ENCODE measurements at places on chromosomes 12 and 14.

GRCh38 chr12:1050059-1050707 is 59.2 kb downstream of the ERC1 start:
- DNase-seq = no peak

- no peak for DNase-seq
Measured at GRCh38 chr14:79404874-79405511, 806.3 kb downstream of the DIO2 start.

DNA sequence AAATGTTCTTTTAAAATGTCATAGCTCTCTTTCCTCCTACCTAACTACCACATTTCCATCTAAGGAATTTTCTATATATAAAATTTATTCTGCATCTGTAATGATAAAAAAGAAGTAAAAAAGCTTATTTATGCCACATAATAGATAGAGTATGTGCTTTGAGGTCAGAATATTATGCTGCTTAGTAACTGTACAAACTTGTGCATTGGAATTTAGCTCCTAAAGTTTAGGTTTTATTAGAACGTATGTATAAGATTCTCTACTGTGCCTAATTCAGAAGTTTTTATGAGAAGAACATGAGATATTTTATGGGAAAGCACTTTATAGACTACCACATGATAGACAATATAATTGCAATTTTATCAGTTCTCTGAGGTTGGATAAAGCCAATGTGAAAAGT is 384.6 kb downstream of the SLC16A7 start:
- no peak for DNase-seq

DNA sequence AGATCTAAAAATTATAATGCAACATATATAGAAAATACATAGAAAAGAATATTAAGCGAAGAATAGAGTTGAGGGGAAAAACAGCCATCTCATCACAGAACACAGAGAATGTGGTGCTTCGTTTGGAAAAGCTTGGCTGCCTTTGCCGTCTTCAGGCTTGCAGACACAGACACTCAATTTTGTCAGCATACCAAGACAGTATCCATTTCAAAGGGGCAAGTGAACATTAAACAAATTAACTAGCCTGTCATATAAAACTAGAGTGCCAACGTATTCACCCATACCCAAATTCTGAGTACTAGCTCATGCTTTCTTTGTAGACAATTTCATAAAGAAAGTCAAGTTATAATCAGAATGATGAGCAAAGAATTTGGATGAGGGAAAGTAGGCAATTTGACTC is 40.5 kb downstream of the DMAC2L start:
- DNase-seq = no peak

GRCh38 chr12:39935275-39935674 is 170.6 kb downstream of the SLC2A13 start:
- DNase-seq = no peak

DNA sequence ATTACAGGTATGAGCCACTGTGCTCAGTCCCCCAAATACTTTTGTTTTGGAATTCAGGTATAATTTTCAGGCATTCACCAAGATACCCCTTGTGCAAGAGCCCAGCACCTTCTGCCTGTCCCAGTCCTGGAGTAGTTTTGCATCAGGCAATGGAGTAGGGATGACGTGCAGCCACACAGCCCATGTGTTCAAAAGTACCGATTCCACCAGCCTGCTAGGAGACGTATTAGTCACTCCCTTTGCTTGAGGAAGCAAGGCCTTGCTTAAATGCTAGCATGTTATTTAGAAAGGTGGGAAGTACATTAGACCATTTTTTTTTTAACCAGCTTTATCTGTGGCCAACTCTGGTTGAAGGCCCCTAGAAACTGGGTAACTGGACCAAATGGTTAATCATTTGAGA is 15.0 kb upstream of the GALNT16 start:
- no peak for DNase-seq

DNA sequence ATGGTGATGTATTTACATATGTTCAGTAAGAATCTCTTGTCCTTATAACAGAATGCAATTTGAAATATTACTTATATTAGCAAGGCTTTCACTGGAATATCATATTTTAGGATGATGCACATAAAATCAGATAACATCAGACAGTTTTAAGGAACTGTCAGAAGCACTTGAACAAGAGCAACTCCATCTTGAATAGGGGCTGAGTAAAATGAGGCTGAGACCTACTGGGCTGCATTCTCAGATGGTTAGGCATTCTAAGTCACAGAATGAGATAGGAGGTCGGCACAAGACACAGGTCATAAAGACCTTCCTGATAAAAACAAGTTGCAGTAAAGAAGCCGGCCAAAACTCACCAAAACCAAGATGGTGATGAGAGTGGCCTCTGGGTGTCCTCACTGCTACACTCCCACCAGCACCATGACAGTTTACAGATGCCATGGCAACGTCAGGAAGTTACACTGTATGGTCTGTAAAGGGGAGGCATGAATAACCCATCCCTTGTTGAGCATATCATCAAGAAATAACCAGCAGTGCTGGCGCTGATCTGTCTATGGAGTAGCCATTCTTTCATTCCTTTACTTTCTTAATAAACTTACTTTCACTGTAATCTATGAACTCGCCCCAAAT is 27.6 kb upstream of the ETV6 start:
- DNase-seq = no peak

DNA sequence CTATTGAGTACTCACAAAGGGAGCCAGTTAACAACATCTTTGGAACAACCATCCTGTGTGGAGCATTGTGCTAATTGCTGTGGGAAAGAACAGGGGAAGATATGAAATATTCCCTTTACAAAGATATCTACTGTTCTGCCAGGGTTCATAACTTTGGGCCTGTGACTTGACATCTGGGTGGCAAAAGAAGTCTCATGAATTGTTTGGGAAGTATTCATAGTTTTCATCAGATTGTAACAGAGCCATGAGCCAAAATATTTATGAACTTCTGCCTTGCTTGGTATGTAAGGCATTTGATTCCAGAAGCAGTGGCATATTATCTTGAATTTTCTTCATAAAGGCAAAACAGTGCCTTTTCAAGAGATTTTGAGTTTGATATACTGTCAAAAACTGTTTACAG is 816.2 kb downstream of the DIO2 start:
- no peak for DNase-seq

GRCh38 chr14:61190341-61190740 is 90.8 kb downstream of the TMEM30B start:
- DNase-seq = no peak

- DNase-seq = no peak
Measured at GRCh38 chr12:51863933-51864832, 15.7 kb upstream of the FIGNL2 start.

GRCh38 chr12:15146585-15146984 is 74.6 kb downstream of the RERG start:
- DNase-seq = no peak

GRCh38 chr14:59483363-59483762 is 845 bp downstream of the L3HYPDH start:
- DNase-seq = no peak

- DNase-seq = no peak
Measured at GRCh38 chr14:42437809-42438208, 831.1 kb downstream of the LRFN5 start.

- DNase-seq = no peak
Measured at GRCh38 chr12:127781336-127781735, 485.6 kb upstream of the TMEM132C start.

DNA sequence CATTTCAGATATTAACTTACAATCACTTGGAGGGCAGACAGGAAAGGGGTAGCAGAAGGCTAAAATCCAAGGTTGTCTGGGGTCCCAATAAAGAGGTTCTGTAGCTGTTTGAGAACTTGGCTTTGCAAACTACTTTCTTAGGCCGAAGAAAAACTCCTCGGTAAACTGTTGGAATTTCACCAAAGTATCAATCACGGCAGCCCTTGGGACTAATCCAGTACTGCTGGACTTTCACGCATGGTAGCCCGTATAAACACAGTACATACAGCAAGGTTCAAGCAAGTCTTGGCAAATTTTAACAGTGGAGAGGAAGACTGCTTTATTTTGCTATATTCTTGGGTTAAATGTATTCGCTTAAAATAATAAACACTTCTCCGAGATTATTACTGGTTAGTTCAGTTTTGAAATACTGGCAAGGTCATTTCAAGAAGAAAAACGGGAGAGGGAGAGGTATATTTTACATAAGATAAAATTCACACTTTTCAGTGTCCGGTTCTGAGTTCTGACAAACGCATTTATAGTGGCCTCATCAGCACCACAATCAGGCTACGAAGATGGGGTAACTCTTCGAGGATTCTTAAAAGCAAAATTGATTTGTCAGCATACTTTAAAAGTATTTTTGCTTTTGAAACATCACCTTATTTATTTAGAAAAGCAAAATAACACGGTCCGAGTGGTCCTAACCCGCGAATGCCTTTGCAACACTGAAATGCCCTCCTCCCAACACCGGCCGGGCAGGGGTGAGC is 1.3 kb downstream of the SETD3 start:
- no peak for DNase-seq

DNA sequence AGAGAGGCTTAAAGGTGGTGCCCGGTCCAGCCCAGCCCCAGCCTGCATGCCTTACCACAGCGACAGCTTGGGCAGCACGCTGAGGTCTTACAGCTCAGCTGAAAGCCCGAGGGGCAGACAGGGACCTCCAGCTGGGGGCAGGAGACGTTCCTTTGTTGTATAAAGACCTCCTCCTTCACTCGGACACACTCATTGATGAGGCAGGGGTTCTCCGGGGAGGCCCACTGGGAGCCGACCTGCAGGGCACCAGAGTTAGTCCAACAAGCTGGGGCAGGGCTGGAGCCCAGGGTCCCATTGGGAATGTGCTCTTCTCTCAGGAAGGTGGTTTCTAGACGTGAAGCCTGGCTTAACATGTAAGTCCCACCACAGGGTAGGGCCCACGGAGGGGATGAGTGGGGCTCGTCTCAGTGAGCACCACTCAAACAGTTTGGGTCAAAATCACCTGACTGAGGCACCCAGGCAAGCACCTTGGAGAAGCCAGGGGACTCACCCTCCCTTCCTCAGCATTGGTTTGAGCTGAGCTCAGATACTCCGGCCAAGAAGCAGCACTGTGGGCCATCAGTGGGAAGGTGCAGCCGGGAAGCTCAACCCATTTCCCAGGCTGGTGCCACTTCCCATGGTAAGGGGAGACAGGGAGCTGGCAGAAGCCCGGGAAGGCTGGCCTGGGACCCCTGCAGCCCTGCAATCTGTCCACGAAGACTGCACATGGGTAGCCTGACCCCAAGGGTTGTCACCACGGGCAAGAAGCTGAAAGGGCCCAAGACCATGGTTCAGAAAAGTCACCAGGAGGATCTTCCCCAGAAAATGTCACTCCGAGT is 24.3 kb upstream of the ANO2 start:
- no peak for DNase-seq

GRCh38 chr14:103111232-103111868 is 11.9 kb upstream of the TNFAIP2 start:
- DNase-seq = no peak

- no peak for DNase-seq
Measured at GRCh38 chr14:105711841-105712460, 185.6 kb downstream of the TMEM121 start.

GRCh38 chr14:69625299-69626131 is 14.1 kb downstream of the SUSD6 start:
- DNase-seq = peak; percentile 48

DNA sequence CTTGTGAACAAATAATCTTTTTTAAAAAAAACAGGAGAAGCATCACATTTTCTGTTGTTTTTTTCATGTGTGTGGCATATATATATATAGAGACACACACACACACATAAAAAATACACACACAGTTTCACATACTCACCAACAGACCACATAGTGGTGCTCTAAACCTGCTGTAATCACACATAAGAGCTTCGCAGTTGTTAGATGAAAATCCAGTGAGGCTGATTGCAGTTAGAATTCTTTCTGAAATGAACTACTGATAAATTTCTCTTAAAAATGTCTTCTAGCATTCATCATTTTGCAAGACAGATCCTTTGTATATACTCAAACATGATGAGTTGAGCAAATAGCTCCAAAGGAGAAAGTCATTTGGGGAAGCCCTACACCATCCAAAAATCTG is 434.3 kb upstream of the STXBP6 start:
- no peak for DNase-seq

DNA sequence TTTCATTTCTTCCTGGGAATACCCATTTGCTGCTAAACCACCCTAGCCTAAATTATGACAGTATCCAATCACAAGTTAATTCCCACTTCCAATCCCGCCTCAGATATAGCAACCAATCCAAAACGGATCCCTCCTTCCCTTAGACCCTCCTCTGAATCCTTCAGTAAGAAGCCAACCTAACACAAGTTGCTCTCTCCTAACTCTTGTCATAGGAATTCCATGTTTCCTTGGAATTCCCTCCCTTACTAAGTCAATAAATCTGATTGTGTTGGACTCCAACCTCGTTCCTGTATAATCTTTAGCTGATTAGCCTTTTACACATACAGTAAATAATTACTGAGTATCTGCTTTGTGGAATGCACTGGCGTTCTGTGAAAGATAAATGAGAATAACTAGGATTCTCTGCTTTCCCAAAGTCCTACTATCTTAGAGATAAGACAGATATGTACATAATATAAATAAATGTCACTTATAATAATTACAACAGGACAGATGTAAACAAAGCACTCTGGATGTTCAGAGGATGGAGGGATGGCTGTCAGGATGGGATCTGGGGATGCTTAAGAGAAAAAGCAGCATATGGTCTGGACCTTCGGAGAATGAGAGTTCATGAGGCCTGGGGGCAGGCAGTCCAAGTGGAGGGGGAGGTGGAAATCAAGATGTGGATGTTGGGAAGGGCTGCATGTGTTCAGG is 185.8 kb upstream of the SOX5 start:
- no peak for DNase-seq

DNA sequence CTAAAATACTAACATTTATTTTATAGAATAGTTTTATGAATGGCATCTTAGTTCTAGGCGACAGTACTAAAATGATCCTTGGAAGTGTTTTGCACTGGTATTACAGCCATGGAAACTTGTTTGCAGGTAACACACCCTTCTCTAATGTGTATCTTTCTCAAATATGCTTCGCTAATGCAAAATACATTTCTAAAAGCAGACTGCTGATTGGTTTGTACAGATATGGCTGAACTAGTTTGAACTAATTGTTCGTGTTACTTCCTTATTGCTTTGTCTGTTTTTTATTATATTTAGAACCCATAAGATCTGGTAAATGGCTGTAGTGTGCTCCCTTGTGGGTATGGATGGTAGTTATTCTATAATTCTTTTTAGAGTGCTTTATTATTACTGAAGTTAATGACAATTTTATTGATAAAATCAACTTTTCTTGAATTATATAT is 53.0 kb downstream of the ATF7IP start:
- DNase-seq = no peak

- peak; percentile 25 for DNase-seq
Measured at GRCh38 chr12:44812062-44812461, 64.1 kb downstream of the NELL2 start.

- DNase-seq = no peak
Measured at GRCh38 chr14:59407246-59408010, 57.8 kb downstream of the GPR135 start.

Data from stimulated activated CD8-positive, alpha-beta memory T cell treated with anti-CD3 and anti-CD28 coated beads, Interleukin-12 subunit alpha, Interleukin-12 subunit beta, amount 100 ng/mL, for 1 hour (primary cell).